Sigmoid colon (tissue), 7 donors: ENCODE measurements at places on chromosomes 13 and 19. TPM values are rescaled to one million over a fixed set of nuclear protein-coding genes. Genes with fewer than 3 reads are reported as not detected.
A peak's percentile ranks its signal among the peaks of the same experiment; 100 is the strongest.

- peak; percentile 40 for DNase-seq
- H3K4me1 ChIP-seq: no peaks in the 10 kb centered on the region
- H3K4me3 ChIP-seq: no peak overlapping the region
These were observed 86.7 kb upstream of the UQCRFS1 start for GRCh38 chr19:29299416-29300380.

Gene OLFM2
- 8.6 TPM for total RNA-seq

Gene RNF17
- not detected for total RNA-seq

Gene TMEM190
- total RNA-seq: not detected

Gene FBN3
- not detected for total RNA-seq

DNA sequence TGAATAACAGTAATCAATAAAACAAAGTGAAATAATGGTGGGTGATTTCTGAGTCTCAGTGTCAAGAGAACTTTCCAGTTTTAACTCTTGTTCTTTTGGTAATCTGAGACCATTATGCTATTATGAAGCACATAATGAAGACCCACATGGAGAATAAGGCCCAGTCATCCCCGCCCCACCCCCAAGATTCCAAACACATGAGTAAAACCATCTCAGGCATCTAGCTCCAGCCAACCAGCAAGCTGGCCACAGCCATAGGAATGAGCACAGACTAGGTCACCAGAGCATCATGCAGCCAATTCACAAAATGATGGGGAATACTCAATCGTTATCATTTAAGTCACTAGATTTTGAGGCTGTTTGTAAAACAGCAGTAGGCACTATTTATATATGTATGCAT lies 1769.0 kb upstream of the PCDH20 start:
- no peaks in the 10 kb centered on the region for H3K27me3 ChIP-seq
- H3K36me3 ChIP-seq: no peaks in the 10 kb centered on the region
- H3K27ac ChIP-seq: no peak overlapping the region
- H3K4me3 ChIP-seq: no peak overlapping the region
- no peak for DNase-seq

DNA sequence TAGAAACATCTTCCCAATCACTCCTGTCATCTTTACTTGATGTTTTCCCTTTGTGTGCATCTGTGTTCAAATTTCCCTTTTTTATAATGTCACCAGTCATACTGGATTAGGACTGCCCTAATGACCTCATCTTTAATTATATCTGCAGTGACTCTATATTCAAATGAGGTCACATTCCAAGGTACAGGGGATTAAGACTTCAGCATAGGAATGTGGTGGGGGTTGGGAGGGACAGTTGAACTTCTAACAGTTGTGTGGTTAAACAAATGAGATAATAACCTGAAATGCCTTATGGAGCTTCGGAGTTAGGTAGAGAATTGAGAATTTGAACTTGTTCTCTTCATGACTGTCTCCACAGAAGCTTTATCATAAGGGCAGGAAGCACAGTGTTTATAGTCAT lies 23.0 kb downstream of the PAN3 start:
- DNase-seq: no peak
- H3K4me1 ChIP-seq: peaks cover 27% of the 10 kb centered on the region
- H3K4me3 ChIP-seq: no peak overlapping the region
- H3K27me3 ChIP-seq: no peaks in the 10 kb centered on the region
- no peaks in the 10 kb centered on the region for H3K36me3 ChIP-seq
- no peak overlapping the region for H3K27ac ChIP-seq

Gene LHB
- total RNA-seq: not detected

GRCh38 chr13:71454509-71454908 lies 412.5 kb downstream of the DACH1 start:
- H3K4me3 ChIP-seq: no peak overlapping the region
- H3K36me3 ChIP-seq: no peaks in the 10 kb centered on the region
- H3K4me1 ChIP-seq: no peaks in the 10 kb centered on the region
- H3K27me3 ChIP-seq: no peaks in the 10 kb centered on the region
- no peak for DNase-seq
- H3K27ac ChIP-seq: no peak overlapping the region

DNA sequence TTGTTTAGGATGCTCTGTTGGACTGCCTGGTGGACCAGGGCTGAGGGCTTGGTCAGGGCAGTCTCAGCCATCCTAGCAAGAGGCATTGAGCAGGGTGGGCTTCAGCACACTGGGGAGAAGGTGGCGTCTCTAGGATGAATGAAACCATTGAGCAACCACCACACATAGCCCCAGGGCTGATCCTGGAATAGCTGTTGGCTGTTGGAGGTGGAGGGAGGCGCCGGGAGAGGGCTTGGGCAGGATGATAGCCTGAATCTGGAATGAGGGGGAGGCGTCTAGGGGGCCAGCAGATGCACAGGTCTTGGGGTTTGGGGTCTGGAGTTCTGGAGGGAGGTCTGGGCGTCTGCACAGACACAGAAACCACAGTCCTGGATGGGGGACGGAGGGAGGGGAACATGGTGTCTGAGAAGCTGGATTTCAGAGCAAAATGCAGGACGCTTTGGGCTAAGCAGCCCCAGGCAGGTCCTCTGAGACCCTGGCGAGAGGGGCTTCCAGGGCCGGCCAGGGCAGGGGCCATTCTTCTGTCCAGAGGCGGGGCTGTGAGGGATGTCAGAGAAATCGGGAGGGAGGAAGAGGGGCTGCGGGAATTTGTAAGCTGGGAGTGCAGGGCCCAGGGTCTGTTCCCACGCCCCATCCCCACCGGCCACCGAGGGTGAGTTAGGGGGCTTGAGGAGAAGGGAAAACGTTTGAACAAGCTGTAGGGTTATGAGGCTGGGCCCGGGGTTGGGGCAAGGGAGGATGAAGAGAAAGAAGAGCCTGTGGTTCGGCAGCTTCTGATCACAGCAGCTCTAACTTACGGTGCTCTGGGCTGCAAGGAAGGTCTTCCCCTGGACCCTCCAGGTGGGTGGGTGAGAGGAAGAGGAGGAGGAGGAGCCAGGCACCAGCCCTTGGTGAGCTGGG lies 5.2 kb downstream of the TRAPPC5 start:
- peaks cover 20% of the 10 kb centered on the region for H3K36me3 ChIP-seq
- H3K4me1 ChIP-seq: peaks cover 17% of the 10 kb centered on the region
- H3K27me3 ChIP-seq: no peaks in the 10 kb centered on the region
- H3K27ac ChIP-seq: no peak overlapping the region
- H3K4me3 ChIP-seq: no peak overlapping the region
- no peak for DNase-seq

DNA sequence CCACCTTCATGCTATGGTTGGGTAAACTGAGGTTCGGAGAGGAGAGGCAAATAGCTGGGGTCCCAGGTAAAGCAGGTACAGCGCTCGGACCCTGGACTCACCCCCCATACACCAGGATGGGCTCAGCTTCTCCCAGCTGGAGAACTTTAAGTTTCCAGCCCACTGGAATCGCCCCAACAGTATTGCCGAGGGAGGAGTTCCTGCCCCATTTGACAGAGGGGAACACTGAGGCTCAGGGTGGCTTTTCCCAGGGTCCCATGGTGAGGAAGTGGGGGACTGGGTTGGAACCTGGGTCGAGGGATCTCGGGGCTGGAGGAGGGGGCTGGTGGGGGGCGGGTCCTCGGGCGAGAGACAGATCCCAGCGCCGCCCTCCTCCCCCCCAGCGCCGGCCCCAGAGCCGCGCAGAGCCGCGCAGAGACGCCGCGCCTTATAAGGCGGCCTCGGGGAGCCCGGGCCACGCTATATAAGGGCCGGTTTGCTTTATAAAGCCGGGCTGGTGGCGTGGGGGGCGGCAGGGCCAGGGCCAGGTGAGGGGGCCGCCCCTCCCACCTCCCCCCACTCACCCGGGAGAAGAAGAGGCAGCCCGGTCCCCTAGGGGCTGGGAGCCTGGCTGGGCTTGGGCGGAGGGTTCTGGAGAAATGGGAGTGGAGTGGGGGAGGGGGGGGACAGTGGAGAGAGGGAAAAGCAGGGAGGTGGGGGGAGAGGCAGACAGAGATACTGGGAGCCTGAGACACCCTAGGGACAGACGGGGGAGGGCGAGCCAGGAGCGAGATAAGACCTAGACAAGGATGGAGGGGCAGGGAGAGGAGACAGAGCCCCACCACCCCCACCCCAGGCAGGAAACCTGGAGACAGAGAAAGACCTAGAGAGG lies 1.1 kb downstream of the CNN1 start:
- no peaks in the 10 kb centered on the region for H3K27me3 ChIP-seq
- peaks cover 7% of the 10 kb centered on the region for H3K36me3 ChIP-seq
- H3K4me1 ChIP-seq: peaks cover 60% of the 10 kb centered on the region
- peak overlapping the region; percentile 79 for H3K4me3 ChIP-seq

GRCh38 chr19:16113727-16114126 lies 2.0 kb downstream of the RAB8A start:
- H3K4me3 ChIP-seq: no peak overlapping the region
- H3K36me3 ChIP-seq: peaks cover 9% of the 10 kb centered on the region
- no peak overlapping the region for H3K27ac ChIP-seq

GRCh38 chr13:27408074-27408473 lies 16.3 kb upstream of the GTF3A start:
- no peaks in the 10 kb centered on the region for H3K36me3 ChIP-seq
- no peak overlapping the region for H3K27ac ChIP-seq
- H3K4me1 ChIP-seq: peaks cover 12% of the 10 kb centered on the region
- H3K4me3 ChIP-seq: no peak overlapping the region

Gene DHRS12
- total RNA-seq: 13.9 TPM

Gene AMH
- 1.8 TPM for total RNA-seq

Gene ELSPBP1
- not detected for total RNA-seq

Gene FAM216B
- not detected for total RNA-seq

Gene OSCAR
- total RNA-seq: 3.0 TPM

- no peak for DNase-seq
- no peak overlapping the region for H3K4me3 ChIP-seq
- H3K4me1 ChIP-seq: no peaks in the 10 kb centered on the region
These were observed 51.1 kb downstream of the HSPH1 start for GRCh38 chr13:31110617-31111016.

DNA sequence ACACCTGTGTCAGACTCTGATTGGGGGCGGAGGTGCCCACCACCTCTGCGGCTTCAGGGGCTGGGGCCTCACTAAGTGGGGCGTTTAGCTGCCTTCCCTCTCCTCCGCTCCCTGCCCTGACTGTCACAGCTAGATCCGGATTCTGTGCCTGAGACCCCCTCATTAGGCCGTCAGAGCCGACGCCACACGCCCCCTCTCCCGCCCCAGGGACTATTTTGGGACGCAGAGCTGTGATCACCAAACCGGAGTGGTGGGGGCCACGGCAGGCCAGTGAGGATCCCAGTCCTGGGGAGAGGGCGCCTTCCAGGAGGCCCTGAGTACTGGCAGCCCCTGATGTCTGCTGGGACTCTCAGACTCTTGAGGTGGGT lies 762 bp downstream of the KANK3 start:
- H3K27me3 ChIP-seq: peaks cover 50% of the 10 kb centered on the region
- DNase-seq: no peak
- peaks cover 9% of the 10 kb centered on the region for H3K4me1 ChIP-seq
- H3K27ac ChIP-seq: no peak overlapping the region
- peak overlapping the region; percentile 34 for H3K4me3 ChIP-seq
- H3K36me3 ChIP-seq: no peaks in the 10 kb centered on the region

DNA sequence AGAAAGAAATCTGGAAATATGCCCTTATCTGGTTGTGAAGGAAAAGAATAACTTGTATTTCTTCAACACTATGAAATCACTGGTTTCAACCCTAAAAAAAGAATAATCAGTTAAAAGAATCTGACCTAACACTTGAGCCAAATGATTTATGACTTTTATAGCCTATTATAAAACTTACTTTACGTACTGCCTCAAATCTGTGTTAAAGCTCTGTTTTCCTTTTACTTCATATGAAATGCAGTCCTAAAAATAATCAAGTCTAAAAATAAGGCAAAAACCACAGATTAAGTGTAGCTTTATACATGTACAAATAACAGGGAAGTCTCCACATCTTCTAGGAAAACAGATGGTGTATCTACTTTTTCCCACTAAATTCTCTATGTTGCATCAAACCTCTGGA lies 101.3 kb downstream of the VWA8 start:
- no peaks in the 10 kb centered on the region for H3K4me1 ChIP-seq
- H3K36me3 ChIP-seq: no peaks in the 10 kb centered on the region
- H3K27ac ChIP-seq: no peak overlapping the region
- no peak overlapping the region for H3K4me3 ChIP-seq
- no peaks in the 10 kb centered on the region for H3K27me3 ChIP-seq

Gene FSTL3
- 116 TPM for total RNA-seq

- H3K27ac ChIP-seq: peak within 1 kb of the TSS; percentile 52
- peak within 1 kb of the TSS; percentile 56 for H3K4me3 ChIP-seq
- H3K36me3 ChIP-seq: no peaks in the 10 kb centered on the region
- peaks cover 23% of the 10 kb centered on the region for H3K4me1 ChIP-seq
These were observed at the start of gene FLT1 for GRCh38 chr13:28494778-28495537. FLT1 (minus strand) TSS chr13:28495128; CDS start chr13:28494843, 285 bp downstream.

DNA sequence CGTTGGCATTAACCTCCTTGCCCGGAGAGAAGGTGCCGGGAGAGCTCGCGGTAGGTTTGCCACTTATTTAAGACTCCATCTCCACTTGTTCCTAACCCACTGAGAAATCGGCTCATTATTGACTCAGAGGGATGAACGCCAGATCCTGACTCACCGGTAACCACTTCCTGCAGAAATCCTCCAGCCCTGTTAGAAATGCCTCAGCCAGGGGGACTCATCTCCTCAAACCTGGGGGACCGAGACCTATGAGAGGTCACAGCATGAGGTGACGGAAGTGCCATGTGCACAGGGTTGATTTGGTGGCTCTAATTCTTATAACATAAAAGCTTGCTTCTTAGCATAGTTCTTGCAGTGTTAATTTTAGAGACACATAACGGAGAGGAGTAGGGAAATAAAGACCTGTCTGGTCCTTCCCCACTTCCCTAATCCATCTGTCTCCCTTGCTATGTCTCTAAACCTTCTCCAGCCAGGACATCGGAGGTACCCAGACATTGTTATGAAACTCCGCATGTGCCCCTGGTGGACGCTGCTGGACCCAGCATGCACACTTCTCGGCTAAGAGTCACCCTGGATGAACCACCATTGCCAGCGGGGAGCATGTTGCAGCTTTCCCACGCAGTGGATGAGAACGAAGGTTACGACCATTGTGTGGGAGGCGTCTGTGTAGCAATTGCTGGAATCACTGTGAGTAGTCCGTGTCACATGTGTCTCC lies 158.9 kb downstream of the EFNB2 start:
- DNase-seq: peak; percentile 66
- no peaks in the 10 kb centered on the region for H3K27me3 ChIP-seq
- H3K4me1 ChIP-seq: peaks cover 26% of the 10 kb centered on the region
- H3K36me3 ChIP-seq: no peaks in the 10 kb centered on the region
- no peak overlapping the region for H3K27ac ChIP-seq
- no peak overlapping the region for H3K4me3 ChIP-seq

- H3K27me3 ChIP-seq: no peaks in the 10 kb centered on the region
- peaks cover 28% of the 10 kb centered on the region for H3K36me3 ChIP-seq
- no peak overlapping the region for H3K27ac ChIP-seq
- no peak overlapping the region for H3K4me3 ChIP-seq
- no peak for DNase-seq
These were observed 34.9 kb downstream of the N4BP2L2 start for GRCh38 chr13:32503727-32504126.

DNA sequence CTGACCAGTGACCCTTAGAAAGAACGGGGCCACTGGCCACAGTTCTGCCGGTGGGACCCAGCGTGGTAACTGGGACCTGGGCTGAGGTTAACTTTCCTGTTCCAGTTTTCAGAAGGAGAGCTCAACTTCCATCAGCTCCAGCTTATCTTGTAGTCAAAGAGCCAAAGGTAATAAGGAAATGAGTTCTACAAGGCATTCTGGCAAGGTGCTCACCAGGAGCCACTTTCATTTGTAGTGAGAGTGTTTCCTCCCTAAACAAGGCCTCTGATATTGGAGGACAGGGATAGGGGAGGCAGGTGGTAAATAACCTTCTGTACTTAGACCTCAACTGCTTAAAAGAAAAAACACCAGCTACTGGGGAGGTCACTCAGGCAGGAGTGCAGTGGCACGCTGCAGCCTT lies 38.1 kb downstream of the PBX4 start:
- H3K4me3 ChIP-seq: no peak overlapping the region
- DNase-seq: no peak
- H3K27me3 ChIP-seq: no peaks in the 10 kb centered on the region
- no peaks in the 10 kb centered on the region for H3K4me1 ChIP-seq
- no peak overlapping the region for H3K27ac ChIP-seq
- H3K36me3 ChIP-seq: no peaks in the 10 kb centered on the region
